ENCODE measurements at places on chromosomes 3 and 15. TPM values are rescaled to one million over a fixed set of nuclear protein-coding genes. Genes with fewer than 3 reads are reported as not detected.

- no peaks in the 10 kb centered on the region for H3K4me1 ChIP-seq
- no peak for DNase-seq
- H3K27me3 ChIP-seq, result peaks cover 4% of the 10 kb centered on the region
Observed at GRCh38 chr3:42276141-42277132, 10.5 kb upstream of the CCK start.

The RTP4 gene
- total RNA-seq, result 2.7 TPM

- no peak overlapping the region for H3K4me3 ChIP-seq
- no peak for DNase-seq
- H3K27ac ChIP-seq, result no peak overlapping the region
Observed at GRCh38 chr15:85167568-85167967, 185.9 kb downstream of the PDE8A start.

- DNase-seq, result no peak
- H3K27ac ChIP-seq, result no peak overlapping the region
- no peak overlapping the region for H3K4me3 ChIP-seq
- peaks cover under 1% of the 10 kb centered on the region for H3K4me1 ChIP-seq
- no peaks in the 10 kb centered on the region for H3K36me3 ChIP-seq
Observed at GRCh38 chr3:14555835-14556234, 15.7 kb upstream of the GRIP2 start.

The ROBO2 gene
- 0.36 TPM for total RNA-seq

GRCh38 chr3:52092891-52093290 lies 36.5 kb upstream of the DUSP7 start:
- H3K36me3 ChIP-seq, result no peaks in the 10 kb centered on the region
- H3K4me1 ChIP-seq, result peaks cover 56% of the 10 kb centered on the region
- no peak overlapping the region for H3K27ac ChIP-seq
- H3K27me3 ChIP-seq, result no peaks in the 10 kb centered on the region
- no peak for DNase-seq

The CYP1A2 gene
- not detected for total RNA-seq

The FBXW12 gene
- not detected for total RNA-seq

- DNase-seq, result no peak
- no peak overlapping the region for H3K4me3 ChIP-seq
- H3K27ac ChIP-seq, result no peak overlapping the region
- no peaks in the 10 kb centered on the region for H3K36me3 ChIP-seq
- H3K27me3 ChIP-seq, result no peaks in the 10 kb centered on the region
Observed at GRCh38 chr3:102353805-102354204, 81.0 kb upstream of the ZPLD1 start.

DNA sequence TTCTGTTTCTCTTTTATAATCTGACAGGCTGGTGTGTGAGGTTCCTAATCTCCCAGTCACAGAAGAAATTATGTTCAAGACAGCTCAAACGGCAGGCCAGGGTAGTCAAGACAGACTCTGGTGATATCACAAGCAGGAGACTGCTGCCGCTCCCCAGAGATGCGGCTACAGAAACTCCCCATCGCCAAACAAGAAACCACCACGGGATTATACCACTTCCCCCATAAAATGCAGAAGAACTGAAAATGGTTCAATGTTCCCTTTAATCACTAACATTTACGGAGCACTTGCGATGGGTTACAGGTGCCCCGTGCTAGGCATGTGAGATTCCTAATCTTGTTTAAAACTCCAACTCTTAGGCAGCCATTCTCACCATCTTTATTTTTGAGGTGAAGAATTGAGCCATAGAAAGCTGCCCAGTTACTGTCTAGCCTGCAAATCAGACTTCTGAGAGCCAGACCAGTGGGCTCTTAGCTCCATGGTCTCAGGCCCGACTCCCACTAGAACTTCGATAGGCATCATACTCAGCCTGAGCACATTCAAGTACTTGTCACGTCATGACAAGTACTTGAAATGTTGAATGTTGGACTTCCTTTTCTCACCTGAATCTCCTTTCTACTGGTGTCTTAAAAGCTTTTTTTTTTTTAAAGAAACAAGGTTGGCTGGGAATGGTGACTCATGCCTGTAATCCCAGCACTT lies 58.4 kb downstream of the TBC1D2B start:
- no peak overlapping the region for H3K4me3 ChIP-seq
- H3K27ac ChIP-seq, result no peak overlapping the region
- no peak for DNase-seq
- H3K36me3 ChIP-seq, result peaks cover 53% of the 10 kb centered on the region

DNA sequence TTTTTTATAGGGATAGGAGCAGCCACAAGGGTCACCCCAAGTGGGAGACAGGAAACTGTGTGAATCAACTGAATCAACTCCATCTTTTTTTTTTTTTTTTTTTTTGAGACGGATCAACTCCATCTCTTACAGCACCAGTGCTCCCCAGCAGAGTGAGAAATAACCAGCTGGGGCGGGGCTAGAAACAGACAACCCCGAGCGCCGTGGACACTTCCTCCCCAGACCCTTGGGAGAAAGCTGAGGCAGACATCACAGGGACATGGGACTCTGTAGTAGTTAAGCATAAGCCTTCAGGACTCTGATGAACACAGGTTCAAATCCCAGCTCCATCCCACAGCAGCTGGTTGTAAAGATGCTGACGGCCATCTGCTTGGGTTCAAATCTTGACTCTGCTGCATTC lies 75.4 kb downstream of the PRICKLE2 start:
- H3K27me3 ChIP-seq, result no peaks in the 10 kb centered on the region
- no peak overlapping the region for H3K4me3 ChIP-seq
- H3K36me3 ChIP-seq, result peaks cover 24% of the 10 kb centered on the region
- H3K4me1 ChIP-seq, result peaks cover 3% of the 10 kb centered on the region

The DPPA2 gene
- total RNA-seq, result not detected

The TEX55 gene
- total RNA-seq, result not detected

The TMEM158 gene
- 4.7 TPM for total RNA-seq

GRCh38 chr3:72601983-72602750 lies 246.1 kb downstream of the SHQ1 start:
- H3K4me1 ChIP-seq, result no peaks in the 10 kb centered on the region
- no peak for DNase-seq
- H3K27me3 ChIP-seq, result peaks cover 44% of the 10 kb centered on the region
- no peak overlapping the region for H3K4me3 ChIP-seq
- no peaks in the 10 kb centered on the region for H3K36me3 ChIP-seq
- H3K27ac ChIP-seq, result no peak overlapping the region

The GBE1 gene
- total RNA-seq, result 184 TPM

The CDAN1 gene
- 9.7 TPM for total RNA-seq

The SHC4 gene
- total RNA-seq, result 1.5 TPM
